ENCODE measurements at places on chromosomes 7 and 10.
A peak's percentile ranks its signal among the peaks of the same experiment; 100 is the strongest.

DNA sequence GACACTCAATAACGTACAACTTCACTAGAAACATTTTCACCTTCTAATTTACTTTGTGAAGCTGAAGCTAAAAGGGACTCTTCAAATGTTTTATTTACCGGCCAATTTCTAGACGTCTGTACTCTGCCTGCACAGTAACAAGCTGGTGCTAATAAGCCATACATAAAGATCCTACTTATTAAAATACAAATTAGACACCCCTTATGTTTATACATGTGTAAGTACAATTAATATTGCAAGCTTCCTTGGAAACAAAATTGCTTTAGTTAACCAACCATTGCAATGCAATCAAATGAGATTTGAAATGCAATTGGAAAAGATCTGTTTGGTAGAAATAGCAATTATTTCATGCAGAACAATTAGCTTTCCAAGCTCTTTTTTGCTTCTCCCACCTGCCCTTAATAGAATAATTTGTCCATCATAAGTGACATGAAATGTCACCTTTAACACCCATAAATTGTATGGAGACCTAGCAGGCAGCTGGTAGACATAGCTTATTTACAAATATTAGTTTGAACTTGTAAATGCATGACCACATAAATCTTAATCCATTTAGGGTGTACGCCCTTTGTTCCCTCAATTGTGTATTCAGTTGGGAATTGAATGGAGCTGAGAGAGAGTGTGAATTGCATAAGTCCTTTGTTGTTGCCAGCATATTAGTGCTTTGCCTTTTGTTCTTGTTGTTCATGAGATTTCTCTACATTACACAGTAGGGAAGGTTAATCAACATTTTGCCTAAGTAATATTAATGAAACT, 277.1 kb downstream of the CACNA2D1 start:
- DNase-seq = no peak

DNA sequence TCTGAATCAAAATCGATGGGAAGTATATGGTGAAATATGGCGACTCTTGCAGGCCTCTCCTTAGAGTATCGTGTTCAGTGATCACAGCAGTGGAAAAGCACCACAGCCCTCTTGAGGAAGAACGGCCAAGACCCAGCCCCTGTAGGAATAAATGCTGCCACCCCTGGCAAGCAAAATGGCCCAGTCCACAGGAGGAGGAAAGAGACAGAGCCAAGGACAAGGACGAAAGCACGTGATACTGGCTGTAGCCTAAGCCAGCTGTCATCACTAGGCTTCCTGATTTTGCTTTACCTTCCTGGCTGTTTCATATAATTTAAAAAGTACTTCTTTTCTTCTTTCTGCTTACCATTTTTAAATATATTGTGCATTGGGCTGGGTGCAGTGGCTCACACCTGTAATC, 395.0 kb upstream of the SHH start:
- DNase-seq = no peak

GRCh38 chr7:27944643-27945042, 204.7 kb downstream of the TAX1BP1 start:
- DNase-seq = no peak

DNA sequence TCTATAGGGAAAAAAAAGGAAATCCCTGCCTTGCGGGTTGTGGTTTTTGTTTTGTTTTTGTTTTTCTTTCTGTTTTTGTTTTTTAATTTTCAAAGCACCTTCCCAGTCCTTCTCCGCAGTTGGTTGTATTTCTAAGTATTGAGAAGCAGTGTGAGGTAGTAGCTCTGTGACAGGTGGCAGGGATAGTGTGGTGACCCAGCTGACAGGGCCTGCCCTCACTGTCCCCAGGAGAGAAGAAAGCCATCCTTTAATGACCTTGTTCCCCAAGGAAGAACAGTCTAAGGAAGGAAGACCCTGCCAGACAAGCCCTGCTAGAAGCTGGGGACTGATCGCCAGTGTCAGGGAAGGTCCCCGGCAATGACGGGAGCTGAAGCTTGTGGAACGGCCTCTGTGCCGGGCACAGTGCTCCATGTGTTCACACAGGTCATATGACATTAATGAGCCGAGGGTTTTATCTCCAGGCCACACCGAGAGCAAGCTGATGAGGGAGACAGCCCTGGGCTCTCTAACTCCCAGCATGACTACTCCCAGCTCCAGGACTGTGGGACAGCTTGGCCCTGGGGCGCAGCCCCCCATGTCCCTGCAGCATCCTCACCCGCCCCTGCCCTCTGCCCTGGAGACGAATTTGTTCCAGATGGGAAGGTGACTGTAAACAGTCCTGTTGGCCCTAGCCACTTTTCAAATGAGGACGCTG, 69.0 kb upstream of the LRRC18 start:
- no peak for DNase-seq

DNA sequence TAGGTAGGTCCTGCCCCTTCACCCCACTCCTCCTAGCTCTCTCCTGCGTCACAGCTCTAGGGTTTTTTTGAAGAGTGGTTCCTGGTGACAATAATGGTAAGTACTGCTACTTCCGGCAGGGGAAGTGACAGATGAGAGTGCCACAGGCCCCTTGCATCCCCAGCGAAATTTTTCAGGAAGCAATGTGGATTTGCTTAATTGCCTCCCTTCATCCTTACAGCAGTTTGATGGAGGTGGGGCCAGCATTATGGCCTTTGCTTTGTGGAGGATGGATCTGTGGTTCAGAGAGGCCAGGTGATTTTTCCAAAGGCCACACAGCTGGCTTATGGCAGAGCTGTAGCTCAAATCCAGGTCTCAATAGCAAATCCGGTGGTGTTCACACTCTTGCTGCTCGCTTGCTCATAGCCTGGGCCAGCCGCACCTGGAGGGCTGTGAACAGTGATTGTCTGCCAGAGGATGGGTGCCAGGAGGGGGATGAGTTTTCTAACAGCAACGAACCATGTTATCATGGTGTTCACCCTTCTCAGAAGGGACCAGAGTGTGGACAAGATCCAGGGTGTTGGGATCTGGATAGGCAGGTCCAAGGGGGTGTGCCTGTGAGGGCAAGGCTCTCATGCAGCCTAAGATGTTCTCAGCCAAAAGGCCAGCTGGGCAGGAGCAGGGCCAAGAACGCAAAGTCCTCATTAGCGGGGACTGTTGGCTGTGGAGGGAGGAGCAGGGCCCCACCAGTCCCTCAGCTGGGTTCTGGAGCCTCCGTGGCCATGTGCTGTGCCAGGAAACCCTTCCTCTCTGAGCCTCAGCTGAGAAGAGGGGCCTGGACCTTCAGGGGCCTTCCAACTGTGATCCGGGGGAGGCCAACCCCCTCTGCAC, 89.0 kb downstream of the EMX2 start:
- no peak for DNase-seq

GRCh38 chr10:79221110-79222051, 125.9 kb upstream of the PPIF start:
- DNase-seq = no peak

DNA sequence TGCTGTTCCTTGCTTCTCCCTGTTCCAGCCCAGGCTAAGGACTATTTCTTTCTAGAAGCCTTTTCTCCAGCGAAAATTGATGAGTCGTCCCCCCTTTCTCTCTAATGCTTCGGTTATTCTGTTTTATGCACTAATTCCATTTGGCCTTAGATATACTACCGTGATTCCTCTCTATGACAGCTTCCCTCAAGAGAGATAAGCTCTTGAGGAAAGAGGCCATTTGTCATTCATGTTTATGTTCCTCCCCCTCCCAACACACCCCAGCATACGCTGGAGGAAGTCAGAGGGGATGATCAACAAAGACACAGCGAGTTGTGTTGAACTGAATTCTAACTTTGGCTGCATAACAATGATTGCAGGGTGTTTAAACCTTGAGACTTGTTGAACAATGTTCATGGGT, 198.8 kb downstream of the BMPER start:
- no peak for DNase-seq

DNA sequence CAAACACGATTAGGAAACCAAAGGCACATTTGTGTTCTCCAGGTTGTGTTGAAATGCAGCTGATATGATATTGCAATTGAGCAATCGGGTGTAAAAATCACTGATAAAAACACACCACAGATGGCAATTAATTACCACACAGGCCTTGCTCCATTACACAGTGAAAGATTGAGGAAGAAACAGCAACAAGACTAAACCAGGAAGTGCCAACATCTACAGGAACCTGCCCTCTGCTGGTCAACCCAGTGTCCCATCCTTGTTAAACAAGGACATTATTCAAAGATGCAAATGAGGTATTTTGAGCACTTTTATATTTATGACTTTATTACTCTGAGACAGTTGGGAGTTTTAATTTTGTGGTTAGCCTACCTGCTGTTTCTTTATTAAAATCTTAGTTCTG, 765.6 kb upstream of the GHITM start:
- DNase-seq = peak; percentile 72

GRCh38 chr7:119037941-119038340, 813.4 kb downstream of the ANKRD7 start:
- DNase-seq = no peak

GRCh38 chr7:38107486-38107893, 70.6 kb upstream of the STARD3NL start:
- peak; percentile 85 for DNase-seq

GRCh38 chr10:31974434-31975124, 45.9 kb upstream of the ARHGAP12 start:
- DNase-seq = no peak

GRCh38 chr10:29151005-29151404, 137.9 kb upstream of the LYZL1 start:
- DNase-seq = no peak

DNA sequence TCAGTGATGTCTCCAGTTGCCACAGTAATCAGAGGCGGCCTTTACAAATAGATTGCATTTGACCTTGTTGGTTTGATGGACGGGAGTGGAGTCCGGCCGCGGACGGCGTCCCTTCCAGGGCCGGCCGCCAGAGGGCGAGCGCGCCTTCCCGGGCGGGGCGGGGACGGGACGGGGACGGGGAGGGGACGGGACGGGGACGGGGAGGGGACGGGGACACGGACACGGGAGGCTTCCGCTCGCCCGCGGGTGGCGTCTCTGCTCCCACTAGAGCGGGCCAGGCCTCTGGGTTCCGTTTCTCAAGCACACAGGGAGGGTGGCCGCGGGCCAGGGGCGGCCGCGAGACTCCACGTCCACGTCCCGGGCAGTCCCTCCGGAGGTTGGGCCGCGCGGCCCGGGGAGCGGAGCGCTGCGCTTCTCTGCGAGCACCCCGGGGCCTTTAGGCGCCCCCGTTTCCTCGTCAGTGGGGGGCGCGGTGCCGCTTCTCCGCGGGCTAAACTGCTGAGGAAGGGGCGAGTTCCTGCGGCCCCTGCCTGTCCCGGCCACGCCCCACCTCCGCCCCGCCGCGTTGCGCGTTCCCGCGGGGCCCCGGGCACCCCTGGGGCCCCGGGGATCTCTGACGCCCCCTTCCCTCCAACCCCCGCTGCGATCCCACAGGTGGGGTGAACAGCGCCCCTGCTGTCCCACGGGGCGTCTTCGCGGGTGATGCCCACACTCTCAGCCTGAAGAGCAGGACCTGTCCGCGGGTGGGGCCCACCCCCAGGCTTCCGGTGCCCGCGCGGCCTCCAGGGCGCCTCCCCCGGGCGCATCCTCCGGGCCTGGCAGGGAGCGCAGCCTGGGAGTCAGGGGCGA, 84.2 kb upstream of the MKI67 start:
- peak; percentile 59 for DNase-seq

DNA sequence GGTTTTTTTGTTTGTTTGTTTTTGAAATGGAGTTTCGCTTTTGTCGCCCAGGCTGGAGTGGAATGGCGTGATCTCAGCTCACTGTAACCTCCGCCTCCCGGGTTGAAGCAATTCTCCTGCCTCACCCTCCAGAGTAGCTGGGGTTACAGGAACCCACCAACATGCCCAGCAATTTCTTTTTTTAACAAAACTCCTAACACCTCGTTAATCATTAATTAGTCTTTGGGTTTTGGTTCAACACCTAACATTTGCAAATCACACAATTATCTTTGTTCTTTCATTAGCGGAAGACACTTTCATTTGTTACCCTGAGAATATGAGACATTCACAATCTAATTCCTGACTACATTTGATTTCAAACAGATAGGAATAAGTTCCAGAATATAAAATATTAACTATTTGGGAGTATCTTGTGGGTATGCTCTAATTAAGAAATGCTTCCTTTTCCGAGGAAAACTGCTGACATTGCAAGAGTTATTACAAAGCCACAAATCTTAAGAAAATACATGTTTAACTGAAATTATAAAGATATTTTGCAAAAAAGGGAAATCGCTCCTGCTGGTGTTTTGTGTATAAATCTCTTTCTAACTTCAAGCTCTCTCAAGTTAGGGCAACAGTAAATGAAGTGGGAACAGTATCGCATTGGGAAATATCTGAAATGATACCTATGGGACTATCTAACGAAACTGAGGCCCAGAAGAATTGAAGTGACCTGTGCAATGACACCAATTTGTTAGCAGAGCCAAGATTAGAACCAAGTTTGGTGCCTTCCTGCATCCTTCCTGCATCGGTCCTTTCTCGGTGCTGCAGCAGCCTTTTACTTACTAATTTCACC, 1.2 kb upstream of the LSM8 start:
- peak; percentile 33 for DNase-seq

DNA sequence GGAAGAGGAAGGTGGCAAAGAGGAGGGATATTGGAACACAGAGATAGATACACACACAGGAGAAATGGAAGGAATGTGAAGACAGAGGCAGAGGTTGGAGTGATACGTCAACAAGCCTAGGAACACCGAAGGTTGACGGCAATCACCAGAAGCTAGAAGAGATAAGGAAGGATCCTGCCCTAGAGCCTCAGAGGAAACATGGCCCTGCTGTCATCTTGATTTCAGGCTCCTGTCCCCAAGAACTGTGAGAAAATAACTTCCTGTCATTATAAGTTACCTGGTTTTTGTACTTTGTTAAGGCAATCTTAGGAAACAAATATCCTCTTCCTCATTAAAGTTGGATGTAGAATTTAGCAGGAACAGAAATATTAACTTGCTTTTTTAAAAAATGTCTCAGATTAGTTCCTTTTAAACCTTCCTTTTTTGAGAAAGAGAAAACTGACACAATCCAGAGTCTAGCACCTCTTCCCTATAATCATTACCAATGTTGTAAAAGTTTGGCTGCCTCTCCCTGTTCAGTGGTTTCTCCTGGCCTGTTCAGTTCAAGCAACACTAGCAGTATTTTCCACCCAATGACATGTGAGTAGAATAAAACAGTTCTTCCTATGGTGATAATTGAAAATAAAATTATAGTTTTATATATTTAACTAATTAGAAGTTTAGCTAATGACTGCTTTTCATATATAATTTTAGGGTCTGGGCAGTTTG, 28.8 kb upstream of the GNAI1 start:
- peak; percentile 56 for DNase-seq

GRCh38 chr7:111092406-111093236, 1.7 kb downstream of the LRRN3 start:
- no peak for DNase-seq

All from hematopoietic multipotent progenitor cell treated with erythropoietin and hydrocortisone succinate and interleukin-3 and kit ligand, for 6 days (in vitro differentiated cells).